ENCODE measurements at places on chromosomes 3 and 15. TPM values are rescaled to one million over a fixed set of nuclear protein-coding genes. Genes with fewer than 3 reads are reported as not detected.

The SNUPN gene
- polyA plus RNA-seq: 22.2 TPM

- no peak for DNase-seq
Observed at GRCh38 chr15:65069779-65070546, 2.2 kb upstream of the RASL12 start.

GRCh38 chr3:2765002-2765579 lies 345.1 kb downstream of the IL5RA start:
- DNase-seq: no peak

The TCAIM gene
- 18.1 TPM for polyA plus RNA-seq

The MCF2L2 gene
- polyA plus RNA-seq: 1.0 TPM

Measured in thymus (tissue), 14 donors.